ENCODE measurements at places on chromosomes 16 and 17.

- DNase-seq, result no peak
These were observed 12.1 kb upstream of the CD300LD start for GRCh38 chr17:74604200-74604599.

DNA sequence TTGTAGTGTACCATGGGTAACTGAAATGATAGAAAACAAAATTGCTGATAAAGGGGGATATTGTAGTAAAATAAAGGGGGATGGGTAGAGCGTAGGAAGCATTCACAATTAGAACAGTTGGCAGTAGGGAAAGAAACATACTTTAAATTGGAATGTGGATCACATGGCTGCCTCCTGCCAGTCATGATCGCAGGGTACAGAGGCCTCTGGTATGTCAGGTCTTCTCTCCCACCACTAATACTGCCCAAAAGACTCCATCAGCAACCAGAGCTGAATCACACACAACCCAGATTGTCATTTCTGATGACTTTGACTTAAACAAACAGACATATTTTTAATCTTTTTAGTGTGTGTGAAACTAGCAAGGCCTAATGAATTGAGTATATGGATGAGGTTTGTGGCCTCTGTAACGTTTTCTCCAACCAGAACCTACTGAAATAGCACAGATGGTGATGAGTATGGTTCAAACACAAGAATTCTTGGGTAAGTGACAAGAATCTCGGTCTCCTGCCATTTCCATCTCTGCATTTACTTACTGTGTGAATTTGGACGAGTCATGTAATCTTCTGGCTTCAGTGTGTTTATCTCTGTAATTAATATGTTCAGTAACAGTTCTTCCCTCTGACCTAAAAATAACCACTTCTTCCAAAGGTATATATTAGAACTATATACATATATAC, 112.6 kb downstream of the USP22 start:
- no peak for DNase-seq

DNA sequence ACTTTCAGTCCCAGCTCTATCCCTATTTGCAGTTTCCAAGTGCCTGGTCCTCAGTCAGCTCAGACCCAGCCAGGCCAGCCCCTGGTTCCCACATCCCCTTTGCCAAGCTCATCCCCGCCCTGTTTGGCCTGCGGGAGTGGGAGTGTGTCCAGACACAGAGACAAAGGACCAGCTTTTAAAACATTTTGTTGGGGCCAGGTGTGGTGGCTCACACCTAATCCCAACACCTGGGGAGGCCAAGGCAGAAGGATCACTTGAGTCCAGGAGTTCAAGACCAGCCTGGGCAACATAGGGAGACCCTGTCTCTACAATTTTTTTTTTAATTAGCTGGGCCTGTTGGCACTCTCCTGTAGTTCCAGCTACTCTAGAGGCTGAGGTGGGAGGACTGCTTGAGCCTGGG, 1.7 kb downstream of the STH start:
- no peak for DNase-seq

- DNase-seq, result no peak
These were observed 191.1 kb downstream of the ZFHX3 start for GRCh38 chr16:72856797-72857196.

DNA sequence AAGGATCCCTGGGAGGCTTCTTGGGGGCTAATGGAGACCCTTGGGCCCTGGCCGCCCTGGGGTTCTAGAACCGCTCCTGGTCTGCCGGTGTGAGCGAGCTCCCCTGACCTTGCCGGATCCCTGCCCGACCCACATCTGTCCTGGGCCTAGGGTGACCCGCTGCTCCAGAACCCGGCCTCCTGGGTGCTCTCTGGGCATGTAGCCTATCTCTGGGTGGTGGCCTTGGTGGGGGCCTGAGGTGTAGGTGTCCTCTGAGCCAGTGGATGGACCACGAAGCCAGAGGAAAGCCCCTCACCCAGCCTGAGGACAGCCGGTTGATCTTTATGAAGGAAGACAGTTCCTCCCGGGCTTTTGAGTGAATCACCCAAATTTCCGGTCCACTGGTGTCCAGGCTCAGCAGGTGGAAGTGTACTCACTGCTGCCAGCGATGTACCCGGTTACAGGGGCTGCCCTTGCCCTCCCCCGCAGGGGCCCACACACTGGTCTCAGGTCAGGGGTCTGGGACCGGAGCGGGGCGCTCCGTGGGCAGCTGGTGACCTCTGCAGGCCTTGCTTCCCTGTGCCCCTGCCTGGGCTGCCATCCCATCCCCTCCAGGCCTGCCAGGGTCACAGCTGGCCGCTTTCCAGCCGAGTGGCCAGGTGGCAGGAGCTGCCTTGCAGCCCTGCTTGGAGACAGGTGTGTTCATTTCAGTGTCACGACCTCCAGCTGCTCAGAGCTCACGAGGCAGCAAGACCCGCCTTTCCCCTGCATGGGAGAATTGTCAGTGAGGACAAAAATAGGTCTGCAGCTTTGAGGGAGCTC, 10.5 kb upstream of the GSE1 start:
- DNase-seq, result no peak

Measured in umbilical cord (tissue), 2 donors.